ENCODE measurements at places on chromosomes 13 and 19. TPM values are rescaled to one million over a fixed set of nuclear protein-coding genes. Genes with fewer than 3 reads are reported as not detected.

PLA2G4C gene
- total RNA-seq, result 16.5 TPM

GNG8 gene
- not detected for total RNA-seq

LGALS13 gene
- not detected for total RNA-seq

TMC4 gene
- total RNA-seq, result 98.9 TPM

RFPL4A gene
- 0.41 TPM for total RNA-seq

VMAC gene
- total RNA-seq, result 8.7 TPM
